ENCODE measurements at places on chromosomes 11 and 22.
A peak's percentile ranks its signal among the peaks of the same experiment; 100 is the strongest.

DNA sequence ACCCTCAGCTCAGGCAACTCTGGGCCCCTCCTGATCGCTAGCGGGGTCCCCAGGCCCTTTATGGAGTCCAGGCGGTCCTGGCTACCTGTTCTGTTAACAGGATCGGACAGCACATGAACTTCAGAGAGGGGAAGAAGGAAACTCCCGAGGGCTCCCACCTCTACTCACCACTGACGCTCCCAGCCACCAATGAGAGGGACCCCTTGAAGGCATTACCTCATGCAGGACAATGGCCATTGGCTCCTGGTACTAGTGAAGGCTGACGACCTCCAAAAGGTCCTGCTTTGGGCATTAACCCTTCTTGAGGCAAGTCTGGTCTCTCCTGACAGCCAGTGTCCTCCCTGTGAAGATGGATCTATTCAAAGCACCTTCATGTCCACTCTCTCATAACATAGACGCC, 71.5 kb upstream of the LMO1 start:
- no peak for DNase-seq

DNA sequence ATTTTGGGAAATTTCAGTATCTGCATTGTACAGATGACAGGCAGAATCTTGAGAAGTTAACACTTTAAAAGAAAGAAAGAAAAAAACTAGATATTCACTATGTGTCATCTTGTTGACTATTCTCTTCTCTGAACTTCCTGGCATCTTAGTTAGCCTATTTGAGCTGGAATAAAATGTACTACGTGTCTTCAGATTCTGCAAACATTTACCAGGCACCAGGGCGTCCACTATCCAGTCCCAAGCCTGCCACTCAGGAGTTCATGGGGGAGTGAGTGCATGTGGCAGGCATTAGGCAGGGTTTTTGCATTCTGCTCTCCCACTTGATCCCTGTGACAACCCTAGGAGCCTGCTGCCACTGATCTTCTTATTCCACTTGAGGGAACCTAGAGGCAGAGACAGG, 25.0 kb downstream of the TIMP3 start:
- DNase-seq: no peak

GRCh38 chr22:39617342-39617741, 46.8 kb downstream of the CACNA1I start:
- no peak for DNase-seq

- DNase-seq: peak; percentile 16
Measured at GRCh38 chr11:64970731-64971151, 1.2 kb downstream of the MAJIN start.

DNA sequence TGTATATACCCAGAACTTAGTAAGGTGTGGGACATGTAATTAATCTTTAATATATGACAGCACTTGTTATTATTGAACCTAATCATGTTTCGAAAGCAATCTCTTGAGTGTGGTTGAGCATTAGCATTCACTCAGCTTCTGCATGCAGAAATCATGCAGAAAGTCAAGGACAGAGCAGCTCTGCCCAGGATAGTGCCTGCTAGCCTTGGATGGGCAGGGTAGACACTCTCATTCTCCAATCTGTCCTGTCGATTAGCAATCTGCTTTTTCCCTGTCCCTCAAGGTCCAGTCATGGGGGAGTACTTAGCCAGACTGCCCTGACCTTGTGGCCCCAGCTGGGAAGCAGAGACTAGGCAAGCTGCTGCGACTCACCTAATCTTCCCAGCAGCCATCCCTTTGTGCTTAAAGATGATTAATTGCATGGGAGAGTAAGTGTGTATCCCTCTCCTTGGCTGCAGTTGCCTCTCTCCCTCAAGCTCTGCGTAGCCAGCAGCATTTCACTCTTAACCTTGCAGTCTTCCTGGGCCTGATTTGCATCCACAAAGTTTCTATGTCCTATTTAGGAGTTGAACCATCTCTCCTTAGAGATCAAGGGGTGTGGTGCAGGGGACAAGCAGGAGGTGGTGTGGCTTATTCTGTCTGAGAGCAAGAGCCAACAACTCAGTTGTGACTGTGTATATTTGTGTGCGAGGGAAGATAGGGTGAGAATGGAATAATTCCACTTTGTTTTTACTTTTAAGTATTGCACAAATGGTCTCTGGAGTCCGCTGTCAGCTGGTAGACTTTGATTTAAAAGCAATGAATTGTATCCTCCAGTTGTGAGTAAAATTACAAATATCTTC, 101.4 kb downstream of the FDX1 start:
- no peak for DNase-seq

- DNase-seq: no peak
Measured at GRCh38 chr11:115455613-115456012, 48.6 kb downstream of the CADM1 start.

- DNase-seq: no peak
Measured at GRCh38 chr11:20020716-20021115, 139.6 kb downstream of the DBX1 start.

DNA sequence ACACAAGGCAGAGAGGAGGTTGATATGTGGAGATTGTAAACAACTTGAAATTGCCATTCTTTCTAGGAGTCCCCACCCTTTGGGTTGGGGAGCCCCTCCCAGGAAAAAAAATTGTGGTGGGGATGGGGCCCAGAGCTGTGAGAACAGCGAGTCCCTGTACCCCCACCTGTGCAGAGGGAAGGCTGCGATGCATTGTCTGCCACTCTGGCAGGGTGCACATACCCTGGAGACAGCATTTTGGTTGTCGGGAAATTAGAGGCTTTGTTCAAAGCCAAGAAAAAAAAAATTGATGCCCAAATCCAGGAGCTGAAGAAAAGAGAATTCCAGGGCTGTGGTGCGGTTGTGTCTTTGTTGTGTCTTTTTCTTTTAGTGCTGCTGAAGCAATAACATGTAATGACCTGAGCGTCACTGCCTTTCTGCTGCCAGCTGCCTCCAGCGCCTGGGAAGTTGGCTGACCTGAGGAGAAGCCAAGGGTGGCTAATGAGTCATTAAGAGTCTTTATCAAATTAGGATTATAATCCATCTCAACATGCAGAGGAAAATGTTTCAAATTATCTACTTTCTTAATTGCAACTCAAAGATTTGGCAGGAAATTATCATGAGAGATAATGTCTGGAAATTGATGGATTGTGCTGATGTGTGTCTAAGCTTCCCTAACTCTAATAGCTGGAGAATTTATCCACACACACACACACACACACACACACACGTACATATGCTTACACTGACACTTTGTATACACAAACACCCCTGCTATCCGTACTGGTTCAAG, 8.0 kb upstream of the PKNOX2 start:
- DNase-seq: no peak

- DNase-seq: no peak
Measured at GRCh38 chr11:131408025-131408640, 37.7 kb downstream of the NTM start.

DNA sequence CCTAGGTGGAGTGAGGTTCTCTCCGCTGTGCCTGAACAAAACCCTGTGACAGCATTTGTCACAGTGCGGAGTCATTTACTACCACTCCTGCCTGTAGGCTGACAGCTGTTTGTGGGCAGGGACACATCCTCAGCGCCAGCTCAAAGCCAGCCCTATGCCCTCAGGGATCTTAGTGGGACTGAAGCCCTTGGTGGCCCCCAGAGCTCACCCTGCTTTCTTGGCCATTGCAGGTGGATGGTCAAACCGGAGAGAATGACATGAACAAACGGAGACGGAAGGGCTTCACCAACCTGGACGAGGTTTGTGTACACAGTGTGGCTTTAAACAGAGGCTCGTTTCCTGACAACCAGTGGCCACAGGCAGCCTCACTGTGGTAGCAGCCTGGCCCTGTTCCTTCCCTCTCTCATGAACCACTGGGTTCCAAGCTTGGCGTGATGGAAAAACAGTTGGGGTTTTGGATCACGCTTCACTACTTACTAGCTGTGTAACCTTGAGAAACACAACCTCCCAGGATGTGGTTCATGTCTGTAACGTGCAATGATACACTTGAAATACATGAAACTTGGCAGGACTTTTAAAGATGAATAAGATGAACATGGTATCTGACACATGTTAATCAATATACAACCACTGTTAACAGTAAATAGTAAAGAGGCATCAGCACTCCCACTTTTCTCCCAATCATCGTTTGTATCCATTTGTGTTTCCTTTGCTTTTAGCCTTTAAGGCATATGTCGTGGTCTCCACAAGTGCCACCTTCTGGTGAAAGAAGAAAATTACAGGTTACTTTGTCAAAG, 125.8 kb downstream of the MICAL2 start:
- peak; percentile 35 for DNase-seq

DNA sequence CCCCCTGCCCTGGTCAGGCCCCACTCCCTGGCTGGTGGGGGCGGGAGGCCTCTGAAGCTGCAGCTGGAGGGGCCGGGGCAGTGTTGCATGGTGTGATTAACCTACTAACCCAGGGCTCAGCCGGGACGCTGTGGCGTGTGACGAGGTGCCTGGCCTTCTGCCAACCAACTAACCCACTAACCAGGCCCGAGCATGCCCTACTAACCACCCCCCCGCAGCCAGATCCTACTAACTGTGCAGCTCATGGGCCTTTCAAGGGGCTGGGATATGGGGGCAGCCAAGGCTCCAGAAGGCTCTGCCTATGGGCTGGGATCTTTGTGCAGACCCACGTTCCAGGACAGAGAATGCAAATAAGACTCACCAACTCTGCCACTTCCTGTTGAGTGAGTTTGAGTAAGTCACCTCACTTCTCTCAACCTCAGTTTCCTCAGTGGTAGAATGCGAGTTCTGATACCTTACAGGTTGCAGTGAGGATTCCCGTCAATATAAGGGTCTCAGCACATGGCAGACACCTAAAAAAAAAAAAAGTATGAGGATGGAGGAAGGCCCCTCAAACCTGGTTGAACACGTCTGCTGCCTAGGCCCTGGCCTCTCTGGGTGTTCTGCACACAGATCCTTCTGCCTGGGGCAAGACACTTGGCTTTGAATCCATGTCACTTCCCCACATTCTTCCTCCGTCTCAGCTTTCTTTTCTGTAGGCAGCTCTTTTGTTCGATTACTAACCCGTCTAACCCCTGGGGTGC, 14.1 kb downstream of the MIAT start:
- DNase-seq: peak; percentile 50

GRCh38 chr11:126815111-126815510, 185.5 kb downstream of the KIRREL3 start:
- no peak for DNase-seq

DNA sequence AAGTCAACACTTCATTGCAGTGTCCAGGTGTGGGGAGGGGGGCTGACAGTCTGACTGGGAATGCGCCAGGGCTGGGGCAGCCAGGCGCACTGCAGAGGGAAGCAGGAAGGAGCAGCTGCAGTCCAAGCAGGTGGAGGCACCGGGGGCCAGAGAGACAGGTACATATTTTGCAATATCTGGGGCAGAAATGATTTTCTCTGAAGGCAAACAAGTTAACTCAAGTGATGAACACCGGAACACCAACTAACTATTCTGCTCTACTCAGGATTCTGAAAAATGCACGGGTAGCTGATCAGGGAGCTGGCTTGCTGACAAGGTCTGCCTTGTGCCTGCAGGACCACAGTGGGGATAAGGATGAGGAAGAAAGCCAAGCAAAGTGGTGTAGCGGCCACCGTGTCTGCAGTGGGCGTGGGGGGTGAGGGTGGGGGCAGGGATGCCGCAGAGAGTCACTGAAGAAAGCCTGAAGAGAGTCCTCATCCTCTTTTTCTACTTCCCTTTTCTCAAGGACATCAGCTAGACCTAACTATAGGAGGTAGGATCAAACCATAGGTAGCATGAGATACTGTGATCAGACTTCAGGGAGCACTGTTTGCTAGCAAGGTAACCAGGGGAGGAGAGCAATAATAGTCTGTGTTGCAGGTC, 83.4 kb downstream of the SCN3B start:
- no peak for DNase-seq

DNA sequence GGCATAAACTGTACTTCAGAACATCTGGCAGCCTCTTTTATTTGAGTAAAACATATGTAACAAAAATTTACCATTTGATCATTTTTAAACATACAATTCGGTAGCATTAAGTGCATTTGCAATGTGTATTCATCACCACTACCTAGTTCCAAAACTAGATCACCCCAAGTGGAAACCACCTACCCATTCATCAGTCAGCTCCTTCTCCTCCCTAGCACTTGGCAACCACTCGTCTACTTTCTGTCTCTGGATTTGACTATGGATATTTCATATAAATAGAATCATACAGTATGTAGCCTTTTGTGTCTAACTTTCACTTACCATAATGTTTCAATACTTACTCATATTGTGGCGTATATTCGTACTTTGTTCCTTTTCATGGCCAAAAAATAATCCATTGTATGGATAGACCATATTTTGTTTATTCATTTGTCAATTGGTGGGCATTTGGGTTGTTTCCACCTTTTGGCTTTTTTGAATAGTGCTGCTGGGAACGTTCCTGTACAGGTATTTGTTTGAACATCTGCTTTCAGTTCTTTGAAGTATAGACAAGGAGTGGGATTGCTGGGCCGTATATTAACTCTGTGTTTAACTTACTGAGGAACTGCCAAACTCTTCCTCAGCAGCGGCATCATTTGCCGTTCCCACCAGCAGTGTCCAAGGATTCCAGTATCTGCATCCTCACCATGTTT, 27.2 kb upstream of the ADORA2A start:
- DNase-seq: no peak

GRCh38 chr22:43182118-43182517, 4.8 kb downstream of the TTLL12 start:
- no peak for DNase-seq

DNA sequence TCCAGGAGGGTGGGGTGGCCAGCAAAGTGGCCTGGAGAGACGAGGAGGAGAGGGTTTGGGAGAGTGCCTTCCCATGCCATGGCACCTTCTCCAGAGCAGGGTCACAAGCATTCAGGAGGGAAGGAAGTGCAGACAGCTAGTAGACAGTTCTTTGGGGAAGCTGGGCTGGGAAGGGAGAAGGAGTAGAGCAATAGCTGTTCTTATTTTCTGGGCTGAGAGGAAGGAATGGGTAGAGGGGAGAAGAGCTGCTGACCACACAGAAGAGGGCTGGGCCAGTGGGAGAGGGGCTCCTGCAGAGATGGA, 14.8 kb upstream of the PICK1 start:
- DNase-seq: no peak

DNA sequence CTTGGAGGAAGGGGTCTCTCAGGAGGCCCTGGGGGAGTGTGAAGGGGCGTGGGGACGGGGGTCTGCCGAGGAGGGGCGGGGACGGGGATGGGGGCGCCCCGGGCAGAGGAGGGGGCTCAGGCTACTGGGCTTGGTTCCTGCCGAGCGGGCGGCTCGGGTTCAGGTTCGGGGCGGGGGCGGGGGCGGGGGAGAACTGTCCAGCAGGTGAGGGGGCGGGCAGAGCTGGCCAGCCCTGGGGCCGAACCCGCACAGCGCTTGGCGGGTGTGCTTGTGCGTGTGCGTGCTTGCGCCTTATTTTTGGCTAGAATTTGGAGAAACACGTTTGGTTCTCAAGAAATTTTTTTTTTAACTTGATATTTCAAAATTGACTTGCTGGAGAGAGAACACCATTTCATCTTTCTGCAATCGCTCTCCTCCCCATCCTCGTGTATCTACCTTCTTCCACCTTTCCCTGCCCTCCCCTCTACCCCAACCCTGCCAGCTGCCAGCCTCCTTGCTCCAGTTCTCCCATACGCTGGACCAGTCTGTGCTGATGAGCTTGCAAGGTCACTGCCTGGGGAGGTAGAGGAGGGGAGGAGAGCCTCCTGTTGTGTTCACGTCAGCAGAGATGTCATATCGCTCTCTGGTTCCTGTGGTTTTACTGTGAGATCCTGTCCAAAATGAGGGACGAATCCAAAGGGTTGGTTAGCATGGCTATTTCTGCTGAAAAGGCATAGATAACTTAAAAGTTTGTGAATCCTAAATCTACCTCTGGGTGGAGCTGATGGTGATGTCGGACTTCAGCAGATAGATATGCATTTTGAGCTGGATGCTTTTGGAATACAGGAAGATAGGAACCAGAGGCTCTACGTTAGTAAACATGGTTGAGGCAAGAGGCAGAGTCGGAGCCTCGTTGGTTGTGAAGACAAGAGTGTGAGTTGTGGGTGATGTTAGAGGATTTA, 668 bp downstream of the MADD start:
- DNase-seq: no peak

GRCh38 chr11:122743949-122744348, 88.4 kb downstream of the UBASH3B start:
- DNase-seq: peak; percentile 59
